Activated CD4-positive, alpha-beta T cell treated with anti-CD3 and anti-CD28 coated beads, Interleukin-2, amount 10 ng/mL, durations not matched to agents 7 days and 5 days (primary cell): ENCODE measurements at places on chromosomes 1 and 21.

DNA sequence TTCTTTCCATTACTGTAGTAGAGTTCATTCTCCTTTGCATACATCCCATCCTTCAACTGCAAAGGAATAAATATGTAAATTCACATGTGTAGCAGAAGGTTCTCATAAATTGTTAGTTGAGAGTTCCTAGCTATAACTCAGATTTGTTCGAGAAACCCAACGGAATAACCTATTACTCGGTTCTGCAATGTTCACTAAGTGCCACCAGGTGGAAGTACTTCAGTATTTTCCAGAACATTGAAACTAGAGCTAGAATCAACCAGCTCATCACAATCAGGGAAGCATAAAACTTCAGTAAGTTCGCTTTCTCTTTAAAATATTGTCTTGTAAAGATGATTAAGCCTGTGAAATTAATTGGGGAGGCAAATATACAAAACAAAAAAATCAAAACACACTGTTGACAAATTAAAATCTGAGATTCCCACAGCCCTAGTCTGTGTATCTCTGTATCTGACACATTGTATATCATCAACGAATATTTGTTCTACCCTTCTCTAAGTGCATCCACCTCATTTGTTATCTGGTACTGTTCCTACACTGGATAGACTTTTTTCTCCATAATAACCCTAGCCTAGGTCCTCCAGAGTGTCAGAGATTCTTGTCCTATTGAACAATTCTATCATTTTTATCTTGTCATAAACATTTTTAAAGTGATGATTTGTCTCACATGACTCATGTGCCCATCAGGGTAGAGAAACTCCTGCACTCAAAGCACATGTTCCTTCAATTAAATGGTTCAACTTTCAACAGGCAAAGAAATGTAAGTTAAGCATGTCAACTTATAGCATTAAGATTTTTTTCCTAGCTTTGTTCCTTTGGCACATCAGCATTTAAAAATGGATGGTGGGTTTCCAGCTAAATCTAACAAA, 31.9 kb downstream of the MROH9 start:
- peak; percentile 12 for DNase-seq

DNA sequence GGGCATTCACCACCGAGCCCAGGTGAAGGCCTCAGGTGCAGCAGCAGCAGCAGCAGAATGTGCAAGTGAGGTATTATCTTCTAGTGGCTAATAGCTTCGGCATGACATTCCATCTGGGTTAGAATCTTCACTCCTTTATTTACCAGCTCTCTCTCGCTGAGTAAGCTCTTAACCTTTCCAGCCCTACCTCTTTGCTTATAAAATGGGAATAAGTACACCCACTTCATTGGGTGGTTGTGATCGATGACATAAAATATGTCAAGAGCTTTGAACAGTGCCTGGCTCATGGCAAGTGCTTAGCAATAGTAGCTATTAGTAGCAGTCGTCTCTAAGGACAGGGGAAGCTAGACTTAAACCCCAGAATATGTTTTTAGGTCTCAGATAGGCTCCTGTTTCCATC, 149.5 kb downstream of the NOS1AP start:
- DNase-seq, result no peak

- DNase-seq, result peak; percentile 79
Observed at GRCh38 chr1:2555634-2556276, 416 bp upstream of the TNFRSF14 start.

DNA sequence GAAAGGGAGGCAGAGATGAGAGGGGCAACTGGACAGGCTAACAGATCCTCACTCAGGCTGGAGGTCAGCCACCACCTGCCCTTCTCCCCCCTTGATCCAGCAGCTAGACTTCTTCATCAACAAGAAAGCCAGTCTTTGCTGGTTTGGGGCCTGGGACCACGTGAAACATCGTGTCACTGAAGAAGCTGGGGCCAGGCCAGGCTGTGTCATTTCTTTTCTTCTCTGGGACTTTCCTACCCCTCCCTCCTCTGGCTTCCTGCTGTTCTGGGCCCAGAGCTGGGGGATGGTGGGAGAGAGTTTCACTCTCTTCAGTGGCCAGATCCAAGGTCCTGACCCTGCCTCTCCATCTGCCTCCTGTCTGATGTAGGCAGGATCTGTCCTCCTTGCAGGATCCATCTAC, 18.1 kb upstream of the SLC26A9 start:
- DNase-seq, result no peak

DNA sequence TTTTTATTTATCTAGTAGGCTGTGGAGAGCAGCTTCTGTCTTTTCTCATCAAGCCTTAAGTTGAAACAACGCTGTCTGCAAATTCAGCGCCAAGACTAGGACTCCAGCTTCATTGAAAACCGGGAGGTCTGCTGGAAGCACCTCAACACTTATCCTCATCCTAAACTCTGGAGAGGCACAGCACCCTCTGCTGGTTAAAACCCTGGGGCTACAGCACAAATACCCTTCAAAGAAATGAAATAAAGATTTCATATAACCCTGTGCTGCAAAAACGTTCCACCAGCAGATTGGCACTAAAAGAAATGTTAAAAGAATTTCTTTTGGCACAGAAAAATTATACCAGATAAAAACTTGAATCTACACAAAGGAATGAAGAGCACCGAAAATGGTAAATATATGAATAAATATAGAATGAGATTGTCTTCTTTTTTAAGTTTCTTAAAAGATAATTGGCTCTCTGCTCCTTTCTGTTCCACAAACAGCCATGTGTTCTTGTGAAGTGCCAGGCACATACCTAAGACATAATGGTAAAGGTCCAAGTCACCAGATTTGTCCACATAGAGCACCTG, 227.7 kb upstream of the SAMSN1 start:
- peak; percentile 60 for DNase-seq

GRCh38 chr1:25481625-25482024, 50.9 kb downstream of the MACO1 start:
- no peak for DNase-seq

DNA sequence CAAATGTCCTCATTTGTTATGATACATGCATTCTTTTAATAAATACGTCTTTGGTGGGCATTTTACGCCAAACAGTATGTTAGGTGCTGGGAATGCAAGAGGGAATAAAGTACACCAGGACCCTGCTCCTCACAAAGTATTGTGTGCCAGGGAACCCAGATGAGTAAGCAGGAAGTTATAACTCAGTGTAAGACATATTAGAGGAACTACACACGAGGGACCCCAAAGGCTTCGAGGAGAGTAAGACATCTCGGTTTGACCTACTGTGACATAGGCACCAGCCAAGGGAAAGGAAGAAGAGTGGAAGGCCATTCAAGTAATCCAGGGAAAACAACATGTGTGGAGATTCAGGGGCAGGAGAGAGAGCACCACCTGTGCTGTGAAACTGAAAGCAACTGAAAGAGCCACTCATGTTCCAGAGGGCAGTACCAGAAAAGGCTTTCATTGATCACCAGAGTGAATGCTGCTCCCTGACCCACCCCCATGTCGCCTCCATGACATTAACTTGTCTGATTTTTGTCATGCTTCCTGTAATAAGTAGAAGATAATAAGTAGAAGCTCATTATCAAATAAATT, 542.5 kb upstream of the PKN2 start:
- DNase-seq, result no peak

DNA sequence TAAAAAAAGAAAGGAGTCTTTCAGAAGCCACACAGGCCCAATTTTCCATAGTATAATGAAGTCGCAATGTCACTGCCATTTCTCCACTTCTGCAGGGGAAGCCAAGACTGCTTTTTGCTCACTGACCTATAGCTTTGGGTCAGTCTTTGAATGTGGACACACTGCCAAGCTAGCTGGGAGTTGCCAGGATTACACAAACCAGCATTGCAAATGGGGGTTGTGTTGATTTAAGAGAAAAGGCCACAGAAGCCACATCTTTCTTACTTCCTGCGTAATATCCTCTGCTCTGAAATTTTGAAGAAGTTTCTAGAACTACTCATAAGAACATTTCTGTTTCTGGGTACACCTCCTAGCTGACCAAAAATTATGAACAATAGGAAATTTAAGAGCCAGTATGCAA, 45.8 kb upstream of the SAMSN1 start:
- no peak for DNase-seq

DNA sequence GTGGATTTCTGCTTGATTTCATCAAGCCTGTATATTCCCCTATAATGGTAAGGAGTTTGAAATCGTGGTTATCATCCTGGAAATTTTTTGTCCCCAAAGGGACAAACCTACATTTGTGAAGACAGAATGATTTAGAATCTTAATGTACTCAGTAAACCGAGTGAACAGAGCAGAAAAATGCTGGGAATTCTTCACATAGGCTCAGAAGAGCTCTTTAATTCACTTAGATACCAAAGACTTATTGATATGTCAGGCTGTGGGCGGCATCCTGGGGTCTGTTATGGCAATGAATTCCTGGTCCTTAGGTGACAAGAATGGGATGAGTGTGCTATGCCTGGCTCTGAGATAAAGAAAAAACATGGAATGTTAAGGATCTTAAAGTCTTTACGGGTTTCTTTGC, 74.9 kb downstream of the ROR1 start:
- DNase-seq, result no peak

DNA sequence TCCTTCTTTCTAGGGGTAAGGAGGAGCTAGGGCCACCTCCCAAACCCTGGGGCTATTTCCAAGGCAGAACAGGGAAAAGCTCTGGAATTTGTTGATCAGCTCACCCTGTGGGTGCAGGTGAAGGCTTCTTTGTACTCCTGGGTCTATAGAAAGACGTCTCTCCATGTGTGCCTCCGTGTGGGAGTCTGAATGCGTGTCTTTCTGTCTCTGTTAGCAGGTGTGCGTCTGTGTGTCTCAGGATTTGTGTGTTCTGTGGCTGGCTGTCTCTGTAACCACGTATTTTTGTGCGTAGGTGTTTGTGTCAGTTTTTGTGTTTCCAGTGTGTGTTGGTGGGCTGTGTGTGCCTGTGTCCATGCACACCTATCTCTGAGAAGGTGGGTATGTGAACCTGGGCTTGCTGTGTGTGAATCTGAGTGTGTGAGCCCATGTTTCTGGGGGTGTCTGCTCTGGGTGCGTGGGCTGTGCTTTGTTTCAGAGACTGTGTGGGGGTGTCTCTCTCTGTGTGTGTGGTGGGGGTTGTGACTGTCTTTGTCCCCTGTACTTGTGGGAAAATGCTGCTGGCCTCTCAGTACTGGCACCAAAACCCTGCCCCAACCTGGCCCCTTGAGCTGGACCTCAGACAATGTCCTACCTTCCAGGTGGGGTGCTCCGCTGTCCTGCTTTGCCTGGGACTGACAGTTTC, 12.7 kb upstream of the ETV3L start:
- DNase-seq, result no peak

GRCh38 chr1:106937104-106937503, 119.4 kb upstream of the PRMT6 start:
- DNase-seq, result no peak

GRCh38 chr1:152505083-152505482, 5.5 kb upstream of the LCE5A start:
- DNase-seq, result no peak

DNA sequence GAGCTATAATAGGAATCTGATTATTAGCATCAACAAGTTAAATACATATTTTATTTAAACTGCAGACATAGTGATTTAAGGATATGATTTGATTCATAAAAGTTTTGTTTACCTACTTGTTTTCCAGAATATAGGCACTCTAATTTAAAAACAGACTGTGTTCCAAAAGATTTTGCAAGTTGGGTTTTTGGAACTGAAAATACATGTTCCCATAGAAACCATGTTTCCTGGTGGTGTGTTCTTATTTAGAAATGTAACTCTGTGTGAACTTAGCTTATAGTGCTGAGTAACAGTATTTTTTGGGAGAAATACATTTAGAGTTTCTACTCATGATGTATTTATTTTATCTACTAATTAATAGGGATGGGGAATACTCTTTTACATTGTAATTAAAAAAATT, 21.8 kb downstream of the USP25 start:
- no peak for DNase-seq

- no peak for DNase-seq
Observed at GRCh38 chr1:94709891-94710581, 110.1 kb upstream of the SLC44A3 start.

GRCh38 chr1:18486195-18486594, 5.5 kb downstream of the KLHDC7A start:
- DNase-seq, result no peak

GRCh38 chr1:240808381-240808780, 196.4 kb upstream of the GREM2 start:
- no peak for DNase-seq

DNA sequence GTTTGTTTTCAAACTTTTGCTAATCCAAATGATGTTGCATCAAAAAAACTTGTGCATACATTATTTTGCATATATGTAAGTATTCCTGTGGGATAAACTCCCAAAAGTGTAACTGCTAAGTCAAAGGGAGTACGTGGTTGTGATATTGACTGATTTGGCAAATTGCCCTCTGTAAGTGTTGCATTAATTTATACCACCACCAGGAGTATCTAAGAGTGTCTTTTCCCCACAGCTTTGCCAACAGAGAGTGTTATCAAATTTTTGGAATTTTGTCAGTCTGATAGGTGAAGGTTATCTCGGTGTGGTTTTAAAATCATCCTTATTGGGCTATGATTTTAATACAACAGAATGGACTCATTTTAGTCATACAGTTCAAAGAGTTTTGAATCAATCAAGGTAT, 30.1 kb upstream of the PARP1 start:
- DNase-seq, result no peak

DNA sequence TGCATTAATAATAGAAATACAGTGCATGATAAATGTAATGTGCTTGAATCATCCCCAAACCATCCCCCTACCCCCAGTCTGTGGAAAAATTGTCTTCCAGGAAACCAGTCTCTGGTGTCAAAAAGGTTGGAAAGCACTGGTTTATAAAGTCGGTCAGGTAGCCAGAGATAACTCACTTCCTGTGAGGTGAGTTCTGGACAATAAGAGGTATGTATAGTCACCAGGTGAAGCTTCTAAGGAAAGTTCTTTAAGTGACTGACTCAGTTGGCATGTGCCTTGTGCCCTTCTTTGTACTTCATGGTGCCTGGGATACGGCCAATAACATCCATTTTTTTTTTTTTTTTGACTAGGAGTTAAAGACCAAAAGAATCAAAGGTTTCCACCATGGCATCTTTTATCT, 103.7 kb downstream of the GPATCH2 start:
- no peak for DNase-seq

GRCh38 chr1:200780545-200781369, 42.1 kb downstream of the CAMSAP2 start:
- no peak for DNase-seq

DNA sequence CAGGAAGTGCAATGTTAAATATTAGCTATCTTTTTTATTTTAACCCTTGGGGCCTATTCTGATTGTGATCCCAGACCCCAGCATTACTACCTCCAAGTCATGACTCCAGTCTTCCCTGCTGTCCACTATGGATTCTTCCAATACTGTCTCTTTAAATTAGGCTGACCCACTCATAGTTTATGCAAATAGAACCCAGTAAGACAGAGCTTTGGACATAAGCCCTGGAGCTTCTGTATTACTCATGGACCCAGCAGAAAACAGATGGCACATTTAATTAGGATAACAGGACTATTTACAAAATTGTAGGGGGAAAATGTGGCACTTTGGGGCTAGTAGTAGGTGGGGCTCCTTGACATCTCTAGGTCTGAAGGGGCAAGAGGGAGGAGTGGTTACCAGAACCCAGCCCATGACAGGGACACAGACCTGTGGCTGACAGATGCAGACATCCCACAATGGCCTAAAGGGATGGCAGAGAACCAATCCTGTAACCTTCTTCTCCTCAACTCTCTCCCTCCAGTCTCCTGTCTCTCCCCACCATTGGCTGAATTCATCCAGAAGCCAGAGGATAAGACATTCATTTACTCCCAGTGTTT, 233.5 kb downstream of the OMA1 start:
- DNase-seq, result no peak
